Stimulated activated CD4-positive, alpha-beta T cell treated with anti-CD3 and anti-CD28 coated beads, Interleukin-12 subunit alpha, Interleukin-12 subunit beta, amount 100 ng/mL, for 24 hours (primary cell): ENCODE measurements at places on chromosomes 7 and 10.

DNA sequence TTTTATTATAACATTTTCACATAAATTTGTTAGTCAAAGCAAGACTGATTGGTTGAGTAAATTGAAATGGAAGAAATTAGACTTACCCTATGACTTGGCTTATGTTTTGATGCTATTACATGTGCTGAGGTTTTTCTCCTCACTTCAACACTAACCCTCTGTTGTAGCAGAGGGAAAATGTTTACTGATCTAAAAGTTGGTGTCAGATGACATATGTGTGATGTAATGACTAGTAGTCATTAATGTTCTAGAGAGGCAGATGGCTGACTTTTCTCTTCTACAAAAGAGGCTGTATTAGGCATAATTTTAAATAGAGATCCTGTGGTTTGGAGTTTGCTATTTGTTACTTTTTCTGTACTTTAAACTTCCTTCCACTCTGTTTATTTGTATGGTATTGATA is 266.0 kb downstream of the BBS9 start:
- no peak for DNase-seq

GRCh38 chr7:12685550-12685949 is 1.9 kb upstream of the ARL4A start:
- no peak for DNase-seq

GRCh38 chr10:109062371-109062770 is 860.9 kb downstream of the XPNPEP1 start:
- no peak for DNase-seq

DNA sequence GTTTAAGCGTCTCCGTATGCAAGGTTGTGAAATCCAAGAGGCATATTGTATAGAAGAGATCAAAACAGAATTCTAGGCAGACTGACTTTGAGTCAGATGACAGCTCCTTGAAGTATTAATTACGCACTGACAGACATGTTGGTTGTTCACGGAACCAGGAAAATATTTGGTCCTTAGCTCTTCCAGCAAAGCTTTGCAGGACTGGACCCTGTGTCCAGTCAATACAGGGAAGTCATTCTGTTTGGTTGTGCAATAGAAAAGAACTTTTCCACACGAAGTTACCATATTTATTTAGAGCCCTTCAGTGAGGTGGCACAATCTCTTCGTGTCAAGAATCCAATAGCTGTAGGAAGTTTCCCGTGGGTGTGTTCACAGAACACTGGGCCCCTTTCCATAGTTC is 205.3 kb downstream of the ARHGAP21 start:
- DNase-seq = no peak

GRCh38 chr7:134435161-134435920 is 23.6 kb downstream of the AKR1B1 start:
- DNase-seq = no peak

GRCh38 chr10:70491614-70492013 is 13.0 kb downstream of the PALD1 start:
- DNase-seq = no peak

GRCh38 chr7:47452295-47452694 is 129.6 kb downstream of the TNS3 start:
- no peak for DNase-seq

DNA sequence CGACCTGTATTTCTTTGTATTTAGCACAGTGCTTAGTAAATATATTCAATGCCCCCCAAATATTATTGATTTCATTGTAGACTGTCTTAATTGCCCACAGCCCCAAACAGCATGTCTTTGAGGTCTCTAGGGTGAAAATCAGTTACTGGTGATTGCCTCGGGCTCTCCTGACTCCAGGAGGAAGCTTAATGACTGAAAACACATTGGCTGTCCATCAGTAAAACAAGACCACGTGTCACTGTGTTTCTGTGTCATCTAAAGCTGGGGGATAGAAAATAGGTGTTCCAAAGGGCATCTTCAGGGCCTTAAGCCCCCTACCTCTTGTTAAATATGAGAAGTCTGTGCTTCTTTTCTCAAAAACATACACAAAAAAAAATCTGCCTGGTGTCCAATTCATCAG is 67.9 kb downstream of the CACNA2D1 start:
- no peak for DNase-seq

DNA sequence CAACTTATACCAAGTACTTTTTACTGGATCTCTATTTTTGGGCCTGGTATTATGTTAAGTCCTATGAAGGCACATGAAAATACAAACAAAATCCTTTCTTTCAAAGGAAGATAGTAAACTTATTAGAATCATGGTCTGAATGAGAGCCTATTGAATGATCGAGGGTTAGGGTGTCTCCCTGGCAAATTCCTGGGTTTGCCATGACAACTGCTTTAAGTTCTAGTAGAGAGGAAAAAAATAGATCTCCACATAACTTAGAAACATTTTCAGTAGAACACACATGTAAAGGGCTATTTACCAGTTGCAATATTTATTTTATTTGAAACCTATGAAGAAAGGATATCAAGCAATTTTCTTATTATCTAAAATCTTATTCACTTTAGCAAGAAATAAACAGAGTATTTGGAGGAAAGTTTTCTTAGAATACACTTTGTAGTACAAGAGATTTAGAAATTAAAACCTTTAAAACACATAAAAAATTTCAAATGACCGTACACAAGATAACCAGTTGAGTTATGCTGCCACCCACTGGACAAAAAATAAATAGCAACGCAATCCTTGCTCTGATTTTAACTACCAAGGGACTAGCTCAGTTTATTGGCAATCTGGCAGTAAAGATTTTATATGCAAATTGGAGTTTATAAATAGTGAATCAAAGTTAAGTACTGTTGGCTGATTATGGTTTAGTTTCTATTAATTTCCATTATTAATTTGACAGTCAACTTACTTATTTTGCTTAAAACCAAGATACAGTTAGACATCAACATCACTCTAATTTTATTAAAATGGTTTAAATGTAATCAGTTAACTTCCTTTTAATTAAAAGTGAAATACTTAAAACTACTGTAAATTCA is 33.9 kb downstream of the CACUL1 start:
- no peak for DNase-seq

DNA sequence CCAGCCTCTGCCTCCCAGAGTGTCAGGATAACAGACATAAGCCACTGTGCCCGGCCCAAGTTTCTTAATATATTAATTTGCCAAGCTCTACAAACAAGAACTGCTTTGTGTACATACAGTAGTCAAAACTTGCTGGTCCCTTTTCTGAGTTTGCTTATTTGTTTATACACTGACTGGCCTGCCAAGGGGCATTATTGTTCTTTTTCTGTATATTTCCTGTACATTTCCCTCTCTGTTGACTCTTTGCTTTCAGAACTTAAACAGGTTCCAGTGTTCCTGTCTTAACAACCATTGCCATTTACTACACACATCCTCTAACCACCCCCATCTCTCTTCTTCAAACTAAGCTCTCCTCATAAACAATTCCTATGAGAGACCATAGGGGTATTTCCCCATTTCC is 61.5 kb upstream of the RPA3 start:
- DNase-seq = no peak

DNA sequence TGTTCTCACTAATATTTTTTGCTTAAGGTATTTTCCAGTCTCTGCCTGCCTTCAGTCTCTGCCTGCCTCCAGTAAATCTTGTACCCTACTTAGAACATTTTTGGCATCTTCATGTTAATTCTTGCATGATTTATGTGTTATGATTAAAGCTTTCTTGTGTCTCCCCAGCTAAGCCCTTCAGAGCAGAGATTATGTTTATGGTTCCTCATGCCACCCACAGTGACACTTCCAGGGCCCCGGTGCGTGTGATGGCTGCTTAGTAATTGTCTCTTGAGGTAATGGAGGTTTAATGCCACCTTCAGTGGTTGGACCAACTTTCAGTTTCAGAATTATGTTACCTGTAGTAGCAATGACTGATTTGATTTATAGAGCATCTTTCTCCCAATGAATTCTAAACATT is 70.6 kb upstream of the MET start:
- no peak for DNase-seq

DNA sequence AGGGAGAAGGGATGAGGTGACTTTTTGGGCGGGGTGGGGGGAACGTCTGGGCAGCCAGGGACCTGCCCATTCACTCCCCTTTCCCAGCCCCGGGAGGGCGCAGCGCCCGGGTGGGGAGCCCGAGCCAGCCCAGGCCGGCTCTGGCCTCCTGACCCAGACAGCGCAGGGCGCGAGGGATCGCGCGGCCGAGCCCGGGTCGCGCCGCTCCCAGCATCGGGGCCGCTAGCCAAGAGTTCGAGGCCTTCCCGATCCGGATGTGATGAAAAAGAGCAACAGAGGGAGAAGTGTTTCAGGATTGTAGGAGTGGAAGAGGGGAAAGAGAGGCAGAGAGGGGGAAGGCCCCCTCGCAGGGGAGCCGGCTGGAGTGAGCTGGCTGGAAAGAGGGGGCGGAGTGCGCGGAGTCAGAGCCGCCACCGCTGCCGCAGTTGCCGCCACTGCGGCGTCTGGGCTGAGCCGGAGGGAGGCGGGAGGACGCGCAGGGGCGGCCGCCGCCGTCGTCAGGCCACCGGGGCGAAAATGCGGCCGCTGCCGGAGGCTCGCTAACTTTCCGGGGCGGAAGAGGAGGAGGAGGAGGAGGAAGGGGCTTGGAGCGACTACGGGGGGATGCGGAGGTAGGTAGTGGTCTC is at the start of gene MDFIC:
TSS of gene MDFIC (plus strand) at position 69 of the 626 bp plus-strand sequence. CDS start 940 bp downstream, outside the sequence.
- DNase-seq = peak; percentile 52

DNA sequence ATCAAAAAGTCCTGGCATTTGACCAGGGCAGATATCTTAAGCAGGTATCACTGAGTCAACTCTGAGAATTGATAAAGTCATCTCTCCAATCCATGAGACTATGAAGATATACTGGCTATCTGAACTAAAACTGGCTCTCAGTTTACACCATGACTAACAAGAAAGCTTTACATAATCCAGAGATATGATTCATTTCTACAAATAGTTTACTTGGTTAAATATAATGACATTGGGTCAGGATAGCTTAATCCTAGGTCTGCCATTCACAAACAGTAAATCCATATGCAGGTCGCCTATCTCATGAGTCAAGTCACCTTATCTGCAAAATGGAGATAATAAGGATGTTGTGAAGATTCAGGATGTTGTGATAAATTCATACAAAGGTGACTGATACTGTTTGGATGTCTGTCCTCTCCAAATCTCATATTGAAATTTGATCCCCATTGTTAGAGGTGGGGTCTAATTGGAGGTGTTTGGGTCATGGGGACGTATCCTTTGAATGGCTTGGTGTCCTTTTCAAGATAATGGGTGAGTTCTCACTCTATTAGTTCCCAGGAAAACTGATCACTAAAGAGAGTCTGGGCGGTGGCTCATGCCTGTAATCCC is 117.4 kb downstream of the JMJD1C start:
- DNase-seq = no peak

DNA sequence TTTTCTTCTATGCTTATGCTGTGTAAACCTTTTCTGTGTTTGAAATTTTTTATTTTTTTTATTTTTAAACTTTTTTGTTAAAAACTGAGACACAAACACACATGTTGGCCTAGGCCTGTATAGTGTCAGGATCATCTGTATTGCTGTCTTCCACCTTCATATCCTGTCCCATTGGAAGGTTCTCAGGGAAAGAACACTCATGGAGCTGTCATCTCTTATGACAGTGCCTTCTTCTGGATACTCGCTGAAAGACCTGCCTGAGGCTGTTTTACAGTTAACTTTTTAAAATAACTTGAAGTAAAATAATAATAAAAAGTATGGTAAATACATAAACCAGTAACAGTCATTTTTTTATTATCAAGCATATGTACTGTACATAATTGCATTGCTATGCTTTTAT is 34.1 kb downstream of the CREM start:
- DNase-seq = no peak

- DNase-seq = no peak
Measured at GRCh38 chr7:2287745-2288144, 26.5 kb downstream of the SNX8 start.

DNA sequence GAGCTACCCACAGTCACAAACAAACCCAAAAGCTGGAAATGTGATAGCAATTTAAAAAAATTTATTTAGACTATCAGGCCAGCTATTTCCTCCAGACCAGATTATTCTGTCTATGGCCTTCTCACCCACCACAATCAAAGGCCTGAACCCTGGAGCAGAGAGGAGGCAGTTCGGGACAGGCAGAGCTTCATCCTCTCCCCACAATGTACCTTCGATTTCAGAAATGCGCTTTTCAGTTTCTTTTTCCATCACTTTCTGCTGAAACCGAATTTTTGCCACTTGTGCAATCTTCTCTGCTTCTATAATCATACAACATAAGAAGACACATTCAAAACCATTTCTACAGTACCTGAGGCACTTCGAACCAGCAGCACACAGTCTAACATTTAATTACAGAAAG is 29.9 kb downstream of the ERLIN1 start:
- DNase-seq = no peak

DNA sequence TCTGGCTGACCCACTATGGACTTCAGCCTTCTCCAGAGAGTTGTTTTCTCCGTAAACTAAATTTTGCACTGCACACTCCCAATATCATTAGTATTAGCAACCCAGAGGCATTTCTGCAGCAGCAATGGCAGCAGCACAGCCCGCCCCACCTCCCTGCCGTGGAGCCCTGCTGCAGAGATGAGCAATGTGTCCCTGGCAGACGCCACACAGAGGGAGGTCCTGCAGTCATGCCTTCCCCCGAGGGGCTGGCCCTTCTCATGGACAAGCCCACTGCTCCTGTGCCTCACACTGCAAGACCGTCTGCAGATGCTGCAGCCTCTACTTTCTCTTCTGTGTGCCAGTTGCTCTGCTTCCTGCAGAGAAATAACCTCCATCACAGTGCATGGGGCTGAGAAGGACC is 393.4 kb upstream of the MKI67 start:
- DNase-seq = no peak

DNA sequence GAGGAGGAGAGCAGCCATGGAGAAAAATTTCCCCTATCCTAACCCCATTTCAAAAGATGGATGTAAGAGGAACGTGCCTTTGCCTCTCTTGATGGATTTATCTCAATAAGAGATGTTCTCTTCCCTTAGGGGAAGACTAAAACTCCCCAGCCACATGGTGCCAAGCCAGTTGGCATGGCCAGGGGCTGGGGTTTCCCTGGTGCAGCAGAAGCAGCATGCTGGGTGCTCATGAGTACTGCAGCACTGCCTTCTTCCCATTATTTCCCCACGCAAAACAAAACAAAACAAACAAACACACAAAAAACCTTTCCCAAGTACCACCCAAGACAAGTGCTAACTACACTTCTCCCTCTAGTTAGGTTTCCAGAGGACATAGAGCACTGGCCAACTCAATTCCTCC is 97.2 kb downstream of the DOCK4 start:
- DNase-seq = no peak

DNA sequence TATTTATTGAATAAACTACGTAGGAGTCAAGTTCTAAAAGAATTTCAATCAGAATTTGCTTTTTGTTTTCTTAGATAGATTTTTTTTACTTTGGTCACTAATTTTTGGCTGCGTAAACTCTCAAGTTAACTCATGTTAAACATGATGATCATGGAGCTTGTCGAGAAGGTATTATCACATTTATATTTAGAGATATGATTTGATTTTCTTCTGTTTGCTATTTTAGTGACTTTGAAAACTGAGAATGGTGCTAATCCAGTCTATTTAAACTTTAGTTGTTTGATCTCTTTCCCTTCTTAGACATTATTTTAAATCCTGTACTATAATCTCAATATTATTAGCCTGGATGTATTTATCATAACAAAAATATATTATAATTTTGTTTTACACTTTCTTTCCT is 179.4 kb upstream of the SEMA3C start:
- DNase-seq = no peak
